ENCODE measurements at places on chromosomes 1 and 21.

GRCh38 chr1:67004176-67004575 is 49.8 kb downstream of the SLC35D1 start:
- DNase-seq: no peak

DNA sequence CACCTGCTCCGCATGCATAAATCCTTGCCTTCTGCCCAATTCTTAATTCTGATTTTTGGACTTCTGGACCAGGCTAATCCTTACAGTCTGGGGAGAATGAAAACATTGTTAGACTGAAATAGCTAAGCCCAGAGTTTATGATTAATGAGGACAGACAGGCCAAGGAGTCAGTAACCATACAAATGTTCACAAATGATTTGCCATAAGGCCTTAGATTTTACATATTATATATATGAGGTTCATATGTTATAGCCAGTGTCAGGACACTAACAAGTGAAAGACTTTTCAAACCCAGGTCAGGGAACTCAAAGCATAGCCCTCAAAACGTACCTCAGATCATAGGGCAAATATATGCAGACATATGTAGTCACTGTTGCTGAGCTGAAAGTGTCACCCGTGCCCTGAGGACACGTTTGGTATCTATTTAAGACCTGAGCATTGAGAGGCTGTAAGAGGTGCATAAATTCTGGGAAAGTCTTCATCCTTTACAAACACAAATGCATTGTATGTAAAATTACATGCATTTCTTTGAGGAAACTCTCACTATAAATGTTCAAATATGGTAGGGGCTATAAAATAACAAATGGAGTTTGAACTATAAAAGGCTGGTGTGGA is 45.3 kb upstream of the FBXO28 start:
- DNase-seq: no peak

GRCh38 chr1:48026275-48026674 is 29.1 kb upstream of the TRABD2B start:
- no peak for DNase-seq

GRCh38 chr1:237712082-237712481 is 178.6 kb downstream of the ZP4 start:
- no peak for DNase-seq

GRCh38 chr1:11807133-11807532 is 1.1 kb downstream of the CLCN6 start:
- no peak for DNase-seq

GRCh38 chr1:43893006-43893405 is 40.6 kb upstream of the ARTN start:
- DNase-seq: no peak

DNA sequence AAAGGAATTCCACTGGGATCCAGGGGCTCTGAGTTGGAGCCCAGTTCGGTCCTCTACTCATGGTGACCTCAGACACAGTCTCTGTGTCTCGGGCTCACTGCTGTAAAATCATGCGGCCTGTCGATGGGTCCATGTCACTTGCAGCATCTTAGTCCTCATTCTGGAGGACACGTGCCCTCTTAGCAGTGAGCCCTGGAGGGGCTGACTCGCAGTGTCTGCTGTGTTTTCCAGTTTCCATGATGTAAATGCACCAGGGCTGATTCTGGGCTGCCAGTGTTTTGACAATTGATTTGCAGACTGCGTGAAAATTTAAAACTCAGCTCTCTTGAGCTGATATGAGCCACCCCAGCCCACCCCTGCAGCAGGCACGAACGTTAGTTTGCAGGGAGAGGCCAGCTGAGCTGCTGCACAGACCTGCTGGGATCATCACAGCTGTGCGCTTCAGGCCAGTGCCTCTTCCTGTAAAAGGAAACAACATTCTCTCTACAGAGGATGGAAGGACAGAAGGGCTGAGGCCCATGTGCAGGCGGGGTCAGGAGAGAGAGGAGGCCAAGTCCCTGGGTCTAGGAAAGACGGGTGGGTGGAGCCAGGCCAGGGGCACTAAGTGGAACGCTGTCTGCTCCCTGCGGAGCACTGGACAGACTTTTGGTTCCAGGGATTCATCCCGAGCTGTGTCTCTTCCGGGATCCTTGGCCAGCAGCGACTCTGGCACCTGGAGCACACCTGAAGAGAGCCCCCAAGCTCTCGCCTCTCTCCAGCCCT is 42.6 kb downstream of the RSPH1 start:
- DNase-seq: no peak

DNA sequence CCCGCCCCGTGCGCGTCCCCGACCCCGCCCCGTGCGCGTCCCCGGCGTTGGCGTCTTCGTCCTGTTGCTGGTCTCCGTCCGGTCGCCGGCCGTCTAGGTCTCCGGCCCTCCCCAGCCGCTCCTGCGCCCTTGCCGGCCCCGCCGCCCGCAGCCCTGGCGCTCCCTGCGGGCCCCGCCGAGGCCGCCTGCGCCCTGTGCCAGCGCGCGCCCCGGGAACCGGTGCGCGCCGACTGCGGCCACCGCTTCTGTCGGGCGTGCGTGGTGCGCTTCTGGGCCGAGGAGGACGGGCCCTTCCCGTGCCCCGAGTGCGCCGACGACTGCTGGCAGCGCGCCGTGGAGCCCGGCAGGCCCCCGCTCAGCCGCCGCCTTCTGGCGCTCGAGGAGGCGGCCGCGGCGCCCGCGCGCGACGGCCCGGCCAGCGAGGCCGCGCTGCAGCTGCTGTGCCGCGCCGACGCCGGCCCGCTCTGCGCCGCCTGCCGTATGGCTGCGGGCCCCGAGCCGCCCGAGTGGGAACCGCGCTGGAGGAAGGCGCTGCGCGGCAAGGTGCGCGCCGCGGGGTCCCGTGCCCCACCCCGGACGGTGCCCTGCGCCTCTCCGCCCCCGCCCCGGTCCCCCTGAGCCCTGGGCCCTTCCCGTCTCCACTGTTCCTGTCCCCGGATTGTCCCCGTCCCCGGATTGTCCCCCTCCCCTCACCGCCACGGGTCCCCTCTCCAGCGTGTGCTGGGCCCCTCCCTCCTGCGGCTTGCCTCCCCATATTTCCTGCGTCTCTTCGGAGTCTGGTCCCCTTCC is at the start of gene RNF187:
RNF187 (plus strand) TSS at position 47 of the 789 bp plus-strand sequence.
- DNase-seq: no peak

GRCh38 chr1:214524824-214525223 is 26.6 kb downstream of the PTPN14 start:
- no peak for DNase-seq

GRCh38 chr21:44912158-44912473 is 8.6 kb downstream of the ITGB2 start:
- DNase-seq: no peak

GRCh38 chr1:145719230-145720079 is at the start of gene CD160:
Gene CD160, plus strand, starts transcription at chr1:145719499. Its CDS starts 8,829 bp downstream, at chr1:145728328.
- no peak for DNase-seq

- DNase-seq: no peak
These were observed 812 bp downstream of the NBPF1 start for GRCh38 chr1:16612332-16613172.

DNA sequence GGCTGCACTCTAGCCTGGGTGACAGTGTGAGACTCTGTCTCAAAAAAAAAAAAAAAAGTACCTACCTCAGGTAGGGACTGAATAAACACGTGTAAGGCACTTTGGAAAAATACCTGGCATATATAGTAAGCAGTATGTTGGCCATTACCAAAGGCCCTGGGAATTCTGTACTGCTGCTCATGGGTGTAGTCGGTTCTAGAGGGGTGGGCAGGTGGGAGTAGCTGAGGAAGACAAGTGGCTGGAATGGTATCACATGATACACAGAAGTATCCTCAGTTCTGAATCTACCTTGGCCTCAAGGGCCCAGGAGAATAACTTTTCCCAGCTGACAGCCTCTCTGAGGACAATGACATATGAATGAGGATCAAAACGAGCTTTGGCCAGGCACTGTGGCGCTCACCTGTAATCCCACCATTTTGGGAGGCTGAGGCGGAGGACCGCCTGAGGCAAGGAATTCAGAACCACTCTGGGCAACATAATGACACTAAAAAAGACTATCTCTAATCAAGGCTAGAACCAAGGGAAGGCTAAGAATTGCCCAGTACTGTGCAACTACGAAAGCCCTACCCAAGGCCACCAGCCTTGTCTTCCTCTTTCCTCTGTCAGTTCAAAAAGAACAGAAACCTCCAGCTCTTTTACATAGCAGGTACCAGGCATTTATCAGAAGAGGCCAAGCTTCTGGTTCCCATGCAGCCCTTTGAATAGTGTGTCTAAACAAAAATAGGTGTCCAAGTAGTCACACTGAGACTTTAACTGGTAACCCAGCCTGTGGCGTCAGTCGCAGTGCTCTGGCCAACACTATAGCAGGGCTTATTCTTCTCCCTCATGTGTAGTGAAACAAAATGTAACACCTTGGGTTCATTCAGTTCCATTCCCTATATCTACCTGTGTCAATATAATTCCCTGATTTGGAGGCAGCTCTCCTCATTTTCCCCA is 10.2 kb downstream of the MMACHC start:
- DNase-seq: no peak

GRCh38 chr21:40015818-40016217 is 148.6 kb downstream of the PCP4 start:
- DNase-seq: no peak

GRCh38 chr1:119893238-119893791 is 3.0 kb downstream of the ADAM30 start:
- no peak for DNase-seq

- DNase-seq: no peak
These were observed 42.4 kb upstream of the ESRRG start for GRCh38 chr1:216765346-216766300.

- DNase-seq: no peak
These were observed 18.2 kb upstream of the NADK start for GRCh38 chr1:1796466-1796865.

GRCh38 chr21:32413697-32414578 is 1.4 kb downstream of the EVA1C start:
- DNase-seq: no peak

DNA sequence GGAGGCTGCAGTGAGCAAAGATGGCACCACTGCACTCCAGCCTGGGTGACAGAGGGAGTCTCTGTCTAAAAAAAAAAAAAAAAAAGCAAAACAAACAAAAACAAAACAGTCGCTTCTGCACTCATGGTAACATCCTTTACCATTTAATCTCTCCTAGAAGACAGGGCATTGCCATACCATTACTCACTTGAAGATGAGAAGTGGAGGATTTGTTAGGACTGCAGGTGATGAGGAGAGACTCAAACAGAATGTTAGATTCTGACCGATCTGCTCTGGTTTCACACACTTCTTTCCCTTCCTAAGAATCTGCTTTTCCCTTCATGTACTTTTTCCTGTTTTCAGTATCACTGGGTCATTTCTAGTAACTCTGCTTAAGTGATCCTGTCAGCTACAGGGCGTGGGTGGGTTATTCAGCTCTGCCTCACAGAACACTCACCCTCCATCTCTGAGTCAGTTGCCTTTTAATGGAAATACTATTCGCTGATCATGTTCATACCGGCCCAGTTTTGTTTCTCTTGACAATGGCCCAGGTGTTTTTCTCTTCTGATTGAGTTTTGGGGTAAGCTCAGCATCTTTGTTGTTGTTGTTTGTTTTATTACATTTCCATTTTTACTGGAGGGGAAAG is 148.0 kb upstream of the ERG start:
- no peak for DNase-seq

DNA sequence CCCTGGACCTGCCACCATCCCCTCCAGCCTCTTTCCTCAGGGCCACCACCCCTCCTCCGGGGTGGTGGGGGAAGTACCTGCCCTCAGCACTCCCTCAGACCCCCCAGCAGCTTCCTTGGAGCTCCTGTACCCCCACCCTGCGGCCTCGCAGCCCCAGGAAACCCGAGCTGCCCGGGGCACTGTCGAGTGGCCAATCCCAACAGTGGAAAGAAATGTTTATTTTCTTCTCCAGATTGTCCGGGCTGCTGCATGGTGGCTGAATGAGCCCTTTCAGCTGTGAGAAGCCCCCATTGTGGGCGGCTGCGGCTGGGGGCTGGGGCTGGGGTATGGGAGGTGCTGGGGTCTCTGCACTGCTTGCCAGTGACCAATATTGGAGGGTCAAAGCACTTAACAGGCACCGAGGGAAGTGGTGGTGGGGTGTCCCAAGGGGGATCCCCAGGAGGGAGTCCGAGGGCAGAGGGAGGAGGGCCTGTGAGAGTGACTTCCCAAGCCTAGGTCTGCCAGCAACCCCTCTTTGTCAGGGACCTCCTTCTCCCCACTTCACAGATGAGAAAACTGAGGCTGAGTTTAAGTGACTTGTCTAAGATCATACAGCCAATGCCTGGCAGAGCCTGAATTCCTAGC is 25.2 kb downstream of the RUNX3 start:
- no peak for DNase-seq

DNA sequence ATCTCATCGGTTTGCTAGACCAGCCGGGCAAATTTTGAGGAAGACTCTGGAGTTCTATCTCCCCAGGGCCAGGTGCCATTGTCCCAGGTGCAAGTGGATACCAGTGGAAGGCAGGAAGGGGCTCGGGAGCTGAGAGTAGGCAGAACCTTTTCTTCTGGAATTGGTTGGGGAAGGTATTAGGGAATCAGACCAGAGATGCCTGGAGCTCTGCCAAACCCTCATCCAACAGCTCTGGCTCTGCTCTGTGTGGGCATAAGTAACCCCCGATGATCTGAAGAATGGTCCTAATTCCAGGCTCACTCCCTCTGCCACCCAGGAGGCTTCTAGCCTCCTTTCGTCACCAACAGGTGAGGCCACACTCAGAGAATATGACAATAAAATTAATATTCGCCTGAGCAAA is 69.9 kb downstream of the PGBD5 start:
- no peak for DNase-seq

- DNase-seq: no peak
These were observed 3.0 kb downstream of the TNFRSF4 start for GRCh38 chr1:1210726-1211540.

DNA sequence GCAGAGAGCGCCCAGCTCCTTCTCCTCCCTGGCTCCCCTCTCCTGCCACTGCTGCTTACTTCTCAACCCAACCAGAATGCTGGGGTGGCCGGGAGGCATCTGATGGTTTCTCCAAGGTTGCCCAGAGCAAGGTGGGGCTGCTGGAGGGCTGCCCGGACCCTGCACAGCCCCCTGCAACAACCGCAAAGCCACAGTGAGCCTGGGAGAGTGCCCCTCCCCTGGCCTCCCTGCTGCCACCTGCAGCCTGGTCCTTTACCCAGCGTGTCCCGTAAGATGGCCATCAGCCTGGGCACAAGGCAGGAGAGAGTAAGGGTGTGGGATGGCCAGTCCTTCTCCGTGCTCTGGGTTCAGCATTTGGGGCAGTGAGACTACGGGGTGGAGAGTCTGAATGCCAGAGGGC is 17.0 kb downstream of the MX2 start:
- DNase-seq: no peak

DNA sequence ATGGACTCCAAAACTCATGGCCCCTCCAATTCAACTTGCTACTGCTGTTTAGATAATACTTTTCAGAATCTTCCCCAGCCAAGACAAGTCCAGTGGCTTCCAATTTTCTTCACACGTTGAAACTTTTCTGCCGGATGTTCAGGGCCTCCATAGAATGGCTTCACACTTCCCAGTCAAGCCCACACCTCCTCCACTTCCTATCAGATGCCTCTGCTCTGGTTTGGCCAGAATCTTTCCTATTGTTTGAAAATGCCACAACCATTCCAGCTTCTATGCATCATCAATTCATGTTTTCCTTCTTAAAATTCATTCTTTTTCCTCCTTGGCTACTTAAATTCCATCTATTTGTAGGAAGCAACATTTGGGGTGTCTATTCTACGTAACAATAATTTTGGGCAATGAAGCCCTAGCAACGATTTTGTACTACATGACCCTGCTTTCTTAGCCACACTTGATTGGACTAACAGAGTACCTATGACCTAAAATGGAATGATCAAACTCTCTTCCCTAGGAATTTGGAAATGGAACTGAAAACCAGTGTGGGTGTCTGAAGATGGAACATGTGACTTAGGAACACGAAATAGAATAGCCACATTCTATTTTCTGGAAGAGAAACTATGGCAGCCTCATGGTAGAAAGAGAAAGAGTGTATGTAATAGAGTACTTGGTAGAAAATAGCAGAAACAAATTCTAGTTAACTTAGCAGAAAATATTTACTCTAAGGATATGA is 74.1 kb upstream of the CNIH3 start:
- DNase-seq: no peak

- no peak for DNase-seq
These were observed 111.6 kb upstream of the ERRFI1 start for GRCh38 chr1:8137481-8138244.
